ELF-1 (cell line): ENCODE measurements at places on chromosomes 3 and 15.

DNA sequence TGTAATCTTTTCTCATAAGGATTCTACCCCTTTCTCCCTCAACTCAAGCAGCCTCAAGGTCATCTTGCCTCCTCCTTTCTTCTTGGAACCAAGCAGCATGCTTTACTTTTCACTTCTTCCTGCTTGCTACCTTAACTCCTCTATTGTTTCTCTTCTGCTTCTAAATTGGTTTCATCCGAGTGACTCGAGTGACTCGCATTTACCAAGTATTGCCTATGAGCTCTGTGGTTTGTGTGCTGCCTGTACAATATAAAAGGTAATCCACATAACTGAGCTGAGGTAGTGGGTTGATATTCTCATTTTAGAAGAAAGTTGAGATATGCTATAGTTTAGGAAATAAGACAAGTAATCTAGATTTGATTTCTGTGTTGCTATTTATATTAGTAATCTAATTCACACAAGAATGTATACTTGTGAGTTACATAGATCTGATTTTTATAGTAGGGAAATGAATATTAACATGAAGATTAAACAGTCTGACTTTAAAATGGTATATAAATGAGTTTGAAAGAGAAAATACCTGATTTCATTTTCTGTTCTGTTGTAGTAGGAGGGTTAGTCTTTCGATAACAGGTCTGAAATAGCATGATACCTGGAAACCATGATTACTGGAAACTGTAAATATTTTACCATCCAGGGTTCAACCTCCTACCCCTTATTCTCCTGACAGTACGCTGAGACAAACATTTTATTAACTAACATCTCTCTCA, 5.5 kb downstream of the HHLA2 start:
- no peak for DNase-seq

- DNase-seq, result no peak
Measured at GRCh38 chr15:29422606-29423005, 153.0 kb upstream of the NSMCE3 start.

DNA sequence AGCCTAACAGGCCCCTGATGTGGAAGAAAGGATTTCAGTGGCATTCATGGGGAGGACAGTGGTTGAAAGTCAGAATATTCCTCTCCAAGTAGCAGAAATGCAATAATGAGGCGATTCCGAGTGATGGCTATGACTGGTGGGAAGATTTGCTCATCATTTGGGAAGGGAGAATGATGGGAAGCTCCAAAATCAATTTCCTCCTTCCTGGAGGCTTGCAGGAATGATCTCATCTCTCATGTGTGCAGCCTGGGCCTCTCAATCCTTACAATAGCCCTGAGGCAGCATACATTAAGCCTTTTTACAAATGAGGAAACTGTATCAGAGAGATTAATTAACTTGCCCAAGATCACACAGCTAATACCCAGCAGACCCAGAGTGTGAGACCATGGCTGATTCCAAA, 58.7 kb downstream of the BOC start:
- no peak for DNase-seq

DNA sequence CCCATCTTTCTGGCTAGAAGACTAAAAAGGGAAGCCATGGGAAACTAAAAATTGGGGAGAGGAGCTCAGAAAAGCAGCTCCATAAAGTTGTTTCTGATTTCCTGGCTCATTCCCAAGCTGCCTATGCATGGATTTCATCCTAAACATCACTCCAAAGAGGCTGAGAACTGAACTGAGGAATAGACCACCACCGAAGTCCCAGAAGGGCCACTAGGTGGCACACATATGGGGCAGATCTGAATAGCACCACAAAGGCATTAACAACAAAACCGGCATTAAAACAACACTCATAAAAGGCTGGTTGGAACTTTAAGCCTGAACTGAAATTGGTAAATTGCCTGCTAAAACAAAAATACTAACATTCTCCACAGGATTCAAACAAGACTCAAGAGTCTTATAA, 106.3 kb downstream of the PLD1 start:
- peak; percentile 56 for DNase-seq

DNA sequence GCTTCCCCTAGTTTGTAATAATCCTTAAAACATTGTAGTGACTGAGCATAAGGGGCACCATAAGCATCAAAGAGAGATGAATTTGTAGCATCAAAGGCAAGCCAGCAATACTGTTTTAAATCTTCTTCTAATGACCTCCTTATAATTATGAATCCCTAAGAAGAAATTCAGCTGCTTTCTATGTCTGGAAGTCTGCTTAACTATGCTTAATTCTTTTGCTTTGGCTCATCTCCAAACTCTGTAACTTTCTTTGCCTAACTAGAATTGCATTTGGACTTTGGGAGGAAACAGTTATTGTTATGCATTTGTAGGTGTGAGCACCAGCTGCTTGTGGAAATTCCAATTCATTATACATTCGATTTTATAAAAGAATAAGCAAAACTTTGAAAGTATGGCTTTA, 117.7 kb upstream of the SPATA16 start:
- DNase-seq, result no peak

- no peak for DNase-seq
Measured at GRCh38 chr3:64223791-64224745, 1.2 kb downstream of the PRICKLE2 start.

DNA sequence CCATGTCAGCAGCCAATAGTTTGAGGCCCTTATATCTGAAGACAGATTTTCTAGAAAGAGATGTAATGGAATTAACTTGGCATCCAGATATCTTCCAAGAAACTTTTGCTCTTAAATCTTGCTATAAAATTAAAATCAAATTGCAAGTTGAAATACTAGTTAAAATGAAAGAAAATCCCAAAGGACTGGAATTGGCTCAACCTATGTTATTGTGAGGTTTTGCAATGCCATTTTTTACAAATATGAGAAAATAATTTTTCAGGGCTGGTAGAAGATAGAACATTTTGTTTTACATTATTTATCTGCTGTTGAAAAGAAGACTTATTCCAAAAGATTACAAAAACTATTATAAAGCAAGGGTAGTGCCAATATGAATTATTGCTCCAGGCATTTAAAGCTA, 92.2 kb upstream of the AGTR1 start:
- DNase-seq, result no peak

GRCh38 chr3:38307599-38307998, 25.5 kb downstream of the SLC22A14 start:
- no peak for DNase-seq

DNA sequence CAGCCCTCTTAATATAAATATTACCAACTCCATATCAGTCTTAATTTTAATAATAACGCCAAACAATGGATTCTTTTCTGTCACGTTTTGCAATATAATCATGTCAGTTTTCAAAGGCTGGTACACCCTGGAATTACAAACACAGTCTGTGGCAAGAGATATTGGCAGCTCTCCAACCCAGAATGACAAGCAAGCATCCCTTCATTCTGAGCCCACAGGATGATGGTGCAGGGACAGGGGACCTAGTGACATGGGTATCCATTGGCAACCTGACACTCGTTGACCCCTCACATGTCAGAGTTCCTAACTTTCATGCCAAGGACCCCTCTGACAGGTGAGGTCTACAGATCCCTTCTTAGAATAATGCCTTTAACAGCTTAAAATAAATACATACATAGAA, 154.5 kb upstream of the TSC22D2 start:
- no peak for DNase-seq

- DNase-seq, result no peak
Measured at GRCh38 chr3:195155570-195156241, 115.3 kb downstream of the XXYLT1 start.

DNA sequence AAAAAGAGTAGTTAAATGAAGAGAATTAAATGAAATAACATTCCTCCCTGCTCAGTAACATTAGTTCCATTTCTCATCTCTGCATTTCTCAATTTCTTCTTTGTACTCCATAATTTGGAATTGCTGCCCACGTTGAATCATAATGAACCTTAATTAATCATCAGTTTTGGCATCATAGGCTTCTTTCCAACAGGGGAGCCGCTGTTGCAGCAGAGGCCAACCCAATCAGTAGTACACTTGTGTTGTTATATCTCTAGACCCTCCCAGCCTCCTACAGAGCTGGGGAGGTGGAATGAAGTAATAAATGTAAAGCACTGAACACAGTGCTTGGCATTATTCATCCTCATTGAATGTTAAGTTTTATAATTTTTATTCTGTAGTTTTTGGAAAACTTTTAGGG, 240.7 kb downstream of the CHST2 start:
- no peak for DNase-seq

GRCh38 chr3:122991236-122991985, 36.2 kb downstream of the SEMA5B start:
- no peak for DNase-seq

DNA sequence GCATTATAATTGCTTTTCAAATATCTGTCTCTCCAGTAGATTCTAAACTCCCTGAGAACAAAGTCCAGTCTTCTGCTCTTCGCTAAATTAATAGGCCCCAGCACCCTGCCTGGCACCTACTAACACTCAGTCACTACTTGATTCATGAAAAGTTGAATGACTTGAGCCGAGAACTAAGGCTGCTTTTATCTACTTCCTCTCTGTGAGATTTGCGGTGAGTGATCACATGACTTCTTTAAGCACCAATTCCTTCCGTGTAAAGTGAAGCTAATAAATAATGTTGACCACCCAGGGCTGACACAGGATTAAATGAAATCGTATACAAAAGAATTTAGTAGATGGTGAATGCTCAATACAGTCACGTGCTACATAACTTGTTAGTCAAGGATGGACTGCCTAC, 44.6 kb upstream of the PGPEP1L start:
- DNase-seq, result no peak

DNA sequence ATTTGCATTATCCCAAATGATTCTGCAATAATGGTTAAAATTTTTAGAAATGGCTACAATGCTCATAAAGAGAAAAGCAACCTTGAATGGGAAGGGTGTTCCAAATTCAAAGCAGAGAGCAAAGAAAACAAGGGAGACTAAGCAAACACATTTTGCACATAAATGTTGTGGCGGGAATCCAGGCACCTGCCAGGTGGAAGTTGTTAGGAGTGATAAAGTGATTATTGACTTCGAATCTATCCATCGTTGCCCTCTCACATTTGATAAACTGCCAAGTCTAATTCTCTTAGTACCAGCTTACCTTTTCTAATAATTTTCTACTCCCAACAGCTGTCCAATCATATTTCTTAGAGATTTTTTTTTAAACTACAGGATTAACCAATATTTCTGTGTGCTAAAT, 244.5 kb downstream of the CACNA2D3 start:
- no peak for DNase-seq

GRCh38 chr3:183409219-183409618, 19.2 kb downstream of the MCF2L2 start:
- DNase-seq, result no peak

DNA sequence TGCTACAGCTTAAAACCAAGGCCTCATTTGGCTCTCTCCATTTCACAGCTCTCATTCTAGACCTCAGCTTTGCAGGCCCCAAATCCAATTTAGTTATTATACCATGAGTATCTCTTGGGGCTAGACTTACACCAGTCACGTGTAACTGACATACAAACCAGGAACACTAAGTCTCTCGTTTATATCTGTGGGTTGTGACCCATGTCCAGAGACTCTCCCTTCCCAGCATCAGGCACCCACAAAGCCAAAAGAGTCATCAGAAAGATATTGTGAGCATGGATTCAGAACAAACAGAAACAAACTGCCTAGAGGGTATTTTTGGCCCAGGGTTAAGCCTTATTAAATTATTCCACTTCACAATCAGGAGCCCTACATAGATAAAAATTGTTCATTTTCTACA, 5.6 kb upstream of the CCDC13 start:
- no peak for DNase-seq

GRCh38 chr15:63185206-63185605, 4.2 kb upstream of the RAB8B start:
- DNase-seq, result no peak

DNA sequence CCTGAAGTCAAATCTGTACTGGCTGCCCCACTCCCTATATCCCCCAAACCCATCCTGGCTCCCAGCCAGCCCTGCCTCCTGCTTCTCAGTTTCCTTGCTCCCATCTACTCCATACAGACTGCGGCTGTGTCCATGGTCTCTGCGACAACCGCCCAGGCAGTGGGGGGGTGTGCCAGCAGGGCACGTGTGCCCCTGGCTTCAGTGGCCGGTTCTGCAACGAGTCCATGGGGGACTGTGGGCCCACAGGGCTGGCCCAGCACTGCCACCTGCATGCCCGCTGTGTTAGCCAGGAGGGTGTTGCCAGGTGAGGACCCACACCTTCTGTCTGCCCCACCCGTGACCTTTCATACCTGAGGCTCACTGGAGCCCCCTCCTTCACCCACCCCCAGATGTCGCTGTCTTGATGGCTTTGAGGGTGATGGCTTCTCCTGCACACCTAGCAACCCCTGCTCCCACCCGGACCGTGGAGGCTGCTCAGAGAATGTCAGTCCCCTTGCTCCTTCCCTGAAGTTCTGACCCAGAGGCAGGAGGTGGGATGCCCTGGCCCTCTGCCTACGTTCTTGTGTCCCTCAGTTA, 14.7 kb downstream of the STAB1 start:
- DNase-seq, result no peak

DNA sequence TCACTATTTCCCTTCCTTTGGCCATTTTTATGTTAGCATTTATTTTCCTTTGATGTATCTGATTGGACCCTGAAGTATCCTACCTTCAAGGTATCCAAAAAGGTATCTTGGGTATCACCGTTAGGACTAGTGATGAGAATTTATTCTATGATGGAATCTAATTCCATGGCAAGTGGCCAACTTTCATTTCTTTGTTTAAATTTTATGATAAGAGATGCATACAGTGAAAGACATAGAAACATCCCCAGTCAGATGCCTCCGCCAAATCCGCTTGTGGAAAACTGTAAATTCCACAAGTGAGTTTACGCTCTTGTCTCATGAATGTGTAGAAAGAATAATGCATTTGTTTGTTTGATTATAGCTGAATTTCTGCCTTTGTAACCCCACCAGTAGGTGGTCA, 153.7 kb upstream of the NR2F2 start:
- DNase-seq, result no peak

GRCh38 chr3:113791381-113791780, 44.5 kb downstream of the ATP6V1A start:
- DNase-seq, result no peak

GRCh38 chr3:118936811-118937210, 97.8 kb downstream of the IGSF11 start:
- DNase-seq, result no peak

- DNase-seq, result no peak
Measured at GRCh38 chr3:169550284-169550683, 113.2 kb downstream of the MECOM start.

- DNase-seq, result no peak
Measured at GRCh38 chr3:108410531-108410984, 99.8 kb downstream of the MYH15 start.

DNA sequence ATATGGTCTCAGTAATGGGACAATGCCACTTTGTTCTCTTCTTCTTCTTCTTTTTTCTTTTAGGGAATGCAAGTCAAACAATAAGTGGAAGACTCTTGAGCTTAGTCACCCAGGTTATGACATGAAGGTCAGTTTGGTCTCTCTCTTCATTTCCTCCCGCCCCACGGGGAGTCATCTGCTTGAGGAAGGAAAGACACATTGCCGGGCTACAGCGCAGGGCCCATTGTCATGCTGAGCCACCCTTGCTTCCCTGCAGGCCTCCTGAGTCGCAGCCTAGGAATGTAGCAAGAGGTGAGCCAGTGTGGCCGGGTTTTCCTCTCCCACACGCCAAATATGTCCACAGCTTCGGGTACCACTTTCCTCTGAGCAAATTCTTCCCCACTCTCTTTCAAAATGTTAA, 47.6 kb downstream of the RAP2B start:
- peak; percentile 84 for DNase-seq

GRCh38 chr15:69727121-69727924, 274.7 kb downstream of the RPLP1 start:
- DNase-seq, result peak; percentile 26

- DNase-seq, result no peak
Measured at GRCh38 chr3:38610934-38611333, 38.6 kb downstream of the SCN5A start.

- no peak for DNase-seq
Measured at GRCh38 chr3:104044002-104044401, 1322.7 kb upstream of the ALCAM start.
